Right lung (tissue), 10 donors: ENCODE measurements at places on chromosomes 5 and 9.

- no peak for DNase-seq
Observed at GRCh38 chr5:34576891-34577666, 79.0 kb upstream of the RAI14 start.

DNA sequence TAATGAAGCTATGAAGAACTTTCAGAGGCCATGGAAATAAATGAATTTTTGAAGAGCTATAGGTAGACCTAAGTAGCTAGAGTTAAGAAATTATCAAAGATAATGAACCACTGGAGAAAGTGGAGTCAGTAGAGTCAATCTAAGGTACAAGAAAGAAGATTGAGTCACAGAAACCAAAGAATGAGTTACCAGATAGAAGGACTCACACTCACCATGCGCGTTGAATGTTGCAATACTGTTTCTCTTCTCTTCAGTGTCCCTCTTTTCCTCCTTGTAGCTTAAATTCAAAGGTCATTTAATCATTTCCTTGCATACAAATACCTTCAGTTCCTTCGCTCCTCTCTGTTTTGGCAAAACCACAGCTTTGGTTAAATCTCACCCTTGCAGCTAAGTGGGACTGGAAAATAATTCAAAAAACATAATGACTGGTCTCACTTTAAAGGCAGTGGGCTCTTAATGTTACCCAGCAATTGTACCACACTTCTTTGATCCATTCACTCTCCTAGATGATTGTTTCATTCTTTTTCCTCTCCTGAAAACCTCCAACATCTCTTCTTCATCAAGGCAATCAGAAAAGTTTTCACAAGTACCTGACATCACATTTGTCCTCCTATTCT, 58.3 kb downstream of the NIPBL start:
- no peak for DNase-seq

- no peak for DNase-seq
Observed at GRCh38 chr5:95895771-95896170, 65.9 kb downstream of the ELL2 start.

- no peak for DNase-seq
Observed at GRCh38 chr5:34859253-34859652, 20.3 kb downstream of the TTC23L start.

- DNase-seq: peak; percentile 80
Observed at GRCh38 chr5:96235008-96235910, 197.8 kb downstream of the PCSK1 start.

GRCh38 chr9:99393993-99394392, 171.9 kb downstream of the SEC61B start:
- no peak for DNase-seq

GRCh38 chr9:98890256-98890655, 53.5 kb upstream of the COL15A1 start:
- DNase-seq: no peak

DNA sequence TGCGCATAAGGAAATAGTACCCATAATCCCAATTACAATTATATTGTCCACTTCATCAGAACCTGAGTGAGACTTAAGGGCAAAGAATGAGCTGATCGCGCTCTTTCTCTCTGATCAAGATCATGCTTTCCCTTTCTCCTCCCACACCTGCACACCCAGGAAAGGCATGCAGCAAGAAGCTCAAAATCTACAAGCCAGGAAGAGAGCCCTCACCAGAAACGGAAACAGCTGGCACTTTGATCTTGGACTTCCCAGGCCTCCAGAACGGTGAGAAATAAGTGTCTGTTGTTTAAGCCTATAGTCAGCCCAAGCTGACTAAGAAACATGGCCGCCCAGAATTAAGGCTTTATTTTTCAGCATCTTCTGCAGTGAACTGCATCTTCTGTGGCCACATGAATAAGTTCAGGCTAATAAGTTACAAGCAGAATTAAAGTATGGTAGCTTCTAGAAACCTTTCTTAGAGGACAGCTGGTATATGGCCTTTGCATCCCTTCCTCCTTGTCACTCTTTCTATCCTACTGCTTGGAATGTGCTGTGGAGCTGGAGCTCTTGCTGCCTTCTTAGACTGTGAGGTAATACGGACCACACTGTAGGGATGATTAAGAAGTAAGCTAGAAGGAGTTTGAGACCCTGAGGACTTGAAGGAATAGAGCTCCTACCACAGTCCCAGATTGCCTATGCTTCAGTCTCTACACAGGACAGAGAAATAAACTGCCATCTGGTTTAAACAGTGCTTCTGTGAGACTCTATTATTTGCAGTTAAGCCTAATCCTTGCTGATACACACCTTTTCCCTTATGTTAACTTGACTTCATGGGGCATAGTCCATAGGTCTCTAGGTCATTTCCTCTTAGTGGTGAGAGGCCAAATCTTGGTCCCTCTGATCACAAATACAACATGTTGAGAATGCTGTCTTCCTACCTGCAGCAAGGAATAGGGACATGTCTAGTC, 17.2 kb downstream of the OR2S2 start:
- DNase-seq: no peak

DNA sequence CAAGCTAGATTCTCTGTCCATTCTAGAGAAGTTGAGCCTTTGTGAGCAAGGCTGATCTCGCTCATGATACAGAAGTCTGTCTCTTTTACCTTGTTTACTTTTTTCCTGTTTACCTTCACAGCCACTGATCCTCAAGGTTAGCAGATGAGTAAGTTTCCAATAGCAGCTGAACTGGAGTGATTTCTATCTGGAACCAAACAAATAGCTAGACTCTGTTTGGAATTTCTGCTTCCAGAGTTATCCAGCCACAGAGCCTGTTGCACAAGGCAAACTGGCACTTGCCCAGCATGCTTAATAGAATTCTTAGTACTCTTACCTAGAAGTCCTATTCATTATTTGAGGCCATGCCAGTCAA, 12.8 kb upstream of the PANK3 start:
- peak; percentile 12 for DNase-seq

DNA sequence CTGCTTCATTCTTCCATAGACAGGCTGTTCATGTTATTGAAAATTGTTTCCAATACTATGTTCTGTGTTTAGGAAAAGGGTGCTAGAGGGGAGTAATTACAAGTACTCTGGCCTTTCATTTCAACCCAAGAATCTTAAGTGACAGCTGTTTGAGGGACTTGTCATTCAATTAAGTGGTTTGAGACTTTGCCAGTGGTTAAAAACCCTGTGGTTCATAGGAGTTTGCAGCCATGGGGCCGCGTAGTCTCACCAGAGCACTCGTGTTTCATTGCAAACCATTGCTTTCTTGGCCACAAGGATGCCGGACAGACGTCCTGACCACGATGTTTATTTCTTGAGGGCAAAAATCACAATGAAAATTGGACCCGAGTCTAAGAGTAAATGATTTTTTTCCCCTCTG, 248.8 kb downstream of the NNT start:
- DNase-seq: no peak

- no peak for DNase-seq
Observed at GRCh38 chr5:27388755-27389154, 350.4 kb upstream of the CDH9 start.

- DNase-seq: no peak
Observed at GRCh38 chr9:4009006-4009511, 290.8 kb downstream of the GLIS3 start.
